ENCODE measurements at places on chromosomes 12 and 14. TPM values are rescaled to one million over a fixed set of nuclear protein-coding genes. Genes with fewer than 3 reads are reported as not detected.
A peak's percentile ranks its signal among the peaks of the same experiment; 100 is the strongest.

DNA sequence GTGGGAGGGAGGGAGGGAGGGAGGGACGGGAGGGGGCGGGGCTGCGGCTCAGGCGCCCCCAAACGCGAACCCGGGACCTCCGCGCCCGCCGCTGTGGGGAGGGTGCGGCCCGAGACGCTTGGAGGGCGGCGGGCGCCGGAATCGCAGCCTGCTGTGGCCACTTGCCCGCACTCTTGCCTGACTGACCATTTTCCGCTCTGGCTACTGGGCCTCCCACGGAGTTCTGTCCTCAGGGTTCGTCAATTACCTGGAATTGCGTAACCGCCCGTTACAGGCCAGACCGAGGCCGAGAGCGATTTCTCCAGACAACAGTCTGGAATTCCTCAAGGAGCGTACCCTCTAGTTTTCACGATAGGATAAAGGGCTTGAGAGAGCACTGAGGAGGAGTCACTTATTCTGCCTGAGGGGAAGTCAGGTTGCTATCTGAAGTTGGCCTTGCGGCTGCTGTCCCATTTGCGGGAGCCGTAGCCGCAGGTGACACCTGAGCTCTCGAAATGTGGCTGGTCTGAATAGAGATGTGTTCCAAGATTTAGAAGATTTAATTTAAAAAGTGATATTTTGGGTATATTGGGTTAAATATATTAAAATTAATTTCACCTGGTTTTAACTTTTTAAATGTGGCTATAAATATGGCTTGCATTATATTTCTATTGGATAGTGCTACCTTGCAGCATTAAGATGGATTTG lies 446 bp upstream of the ZNF641 start:
- no peaks in the 10 kb centered on the region for H3K4me1 ChIP-seq
- no peaks in the 10 kb centered on the region for H3K36me3 ChIP-seq
- H3K27me3 ChIP-seq, result no peaks in the 10 kb centered on the region
- peak overlapping the region; percentile 92 for H3K4me3 ChIP-seq

GRCh38 chr12:60210756-60211155 lies 614.9 kb downstream of the SLC16A7 start:
- H3K27me3 ChIP-seq, result no peaks in the 10 kb centered on the region
- H3K4me1 ChIP-seq, result no peaks in the 10 kb centered on the region
- no peaks in the 10 kb centered on the region for H3K36me3 ChIP-seq

GRCh38 chr14:84527706-84528105 lies 1002.2 kb upstream of the FLRT2 start:
- H3K27ac ChIP-seq, result no peak overlapping the region
- no peaks in the 10 kb centered on the region for H3K36me3 ChIP-seq
- H3K4me1 ChIP-seq, result no peaks in the 10 kb centered on the region
- H3K4me3 ChIP-seq, result no peak overlapping the region
- DNase-seq, result no peak
- no peaks in the 10 kb centered on the region for H3K27me3 ChIP-seq

Gene OR6C2
- not detected for total RNA-seq
